ENCODE measurements at places on chromosomes 13 and 19.
A peak's percentile ranks its signal among the peaks of the same experiment; 100 is the strongest.

GRCh38 chr19:5818594-5818993, 13.7 kb downstream of the NRTN start:
- DNase-seq, result no peak

DNA sequence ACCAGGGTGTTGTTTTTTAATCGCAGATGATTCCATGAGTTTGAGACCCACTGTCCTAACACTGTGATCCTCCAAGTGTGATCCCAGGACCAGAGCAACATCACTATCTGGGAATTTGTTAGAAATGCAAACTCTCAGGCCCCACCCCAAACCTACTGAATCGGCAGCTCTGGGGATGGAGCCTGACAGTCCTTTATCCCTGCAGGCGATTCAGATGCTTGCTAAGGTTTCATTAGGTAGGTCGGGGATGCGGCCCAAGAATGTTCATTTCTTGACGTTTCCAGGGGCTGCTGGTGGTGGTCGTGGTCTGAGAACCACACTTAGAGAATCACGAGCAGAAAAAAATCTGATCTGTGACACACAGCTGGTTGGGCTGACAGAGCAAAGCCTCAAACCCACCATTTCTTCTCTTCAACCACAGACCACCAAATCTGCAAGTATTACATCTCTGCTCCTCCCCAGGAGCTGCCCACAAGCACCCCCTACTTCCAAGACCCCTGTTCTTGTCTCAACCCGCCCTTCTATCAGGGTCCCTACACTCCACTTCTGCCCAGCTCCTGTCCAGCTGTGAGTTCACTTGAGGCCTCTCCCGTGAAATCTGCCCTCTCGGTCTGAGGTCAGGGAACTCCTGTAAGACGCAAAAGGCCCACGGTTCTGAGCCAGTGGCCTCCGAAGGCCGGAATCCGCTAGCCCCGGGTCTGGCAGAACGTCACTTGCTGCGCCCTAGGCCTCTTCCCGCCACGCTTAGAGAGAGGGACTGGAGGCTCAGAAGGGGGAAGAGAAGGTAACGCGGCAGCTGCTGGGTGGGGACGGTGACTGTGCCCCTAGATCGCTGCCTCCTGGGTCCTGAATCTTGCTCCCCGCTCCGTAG, 1.1 kb upstream of the FARP1 start:
- DNase-seq, result peak; percentile 39

DNA sequence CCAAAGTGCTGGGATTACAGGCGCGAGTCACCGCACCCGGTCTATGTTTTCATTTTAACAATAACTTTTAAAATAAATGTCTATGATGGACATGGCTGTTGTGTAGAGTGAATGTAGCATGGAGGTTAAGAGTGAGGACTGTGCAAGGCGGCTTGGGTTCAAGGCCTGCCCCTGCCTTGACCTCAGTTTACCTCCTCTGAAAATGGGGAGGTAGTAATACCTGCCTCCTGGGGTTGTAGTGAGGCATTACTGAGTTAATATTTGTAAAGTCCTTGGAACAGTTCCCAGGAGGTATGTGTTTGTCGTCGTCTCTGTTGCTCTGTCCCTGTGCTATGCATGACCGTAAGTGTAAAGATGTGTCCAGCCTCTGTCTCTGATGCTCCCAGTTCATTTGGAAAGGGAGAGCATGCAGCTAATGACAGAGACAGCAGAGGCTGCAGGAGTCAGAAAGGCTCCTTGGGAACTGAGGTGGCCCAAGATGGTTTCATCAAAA, 9.4 kb downstream of the GARRE1 start:
- DNase-seq, result no peak

GRCh38 chr13:92602560-92602959, 624.0 kb upstream of the GPC6 start:
- DNase-seq, result no peak

- DNase-seq, result no peak
Observed at GRCh38 chr19:39264306-39265290, 3.6 kb upstream of the IFNL2 start.

GRCh38 chr19:3507371-3508120, 1.4 kb downstream of the FZR1 start:
- no peak for DNase-seq

- peak; percentile 47 for DNase-seq
Observed at GRCh38 chr19:10555610-10555973, 10.2 kb downstream of the KRI1 start.

GRCh38 chr13:44758630-44759383, 182.7 kb upstream of the TSC22D1 start:
- peak; percentile 66 for DNase-seq

- DNase-seq, result peak; percentile 2
Observed at GRCh38 chr19:37413313-37414084, 42.6 kb downstream of the ZNF527 start.

- no peak for DNase-seq
Observed at GRCh38 chr13:52999093-52999696, 29.4 kb upstream of the OLFM4 start.

DNA sequence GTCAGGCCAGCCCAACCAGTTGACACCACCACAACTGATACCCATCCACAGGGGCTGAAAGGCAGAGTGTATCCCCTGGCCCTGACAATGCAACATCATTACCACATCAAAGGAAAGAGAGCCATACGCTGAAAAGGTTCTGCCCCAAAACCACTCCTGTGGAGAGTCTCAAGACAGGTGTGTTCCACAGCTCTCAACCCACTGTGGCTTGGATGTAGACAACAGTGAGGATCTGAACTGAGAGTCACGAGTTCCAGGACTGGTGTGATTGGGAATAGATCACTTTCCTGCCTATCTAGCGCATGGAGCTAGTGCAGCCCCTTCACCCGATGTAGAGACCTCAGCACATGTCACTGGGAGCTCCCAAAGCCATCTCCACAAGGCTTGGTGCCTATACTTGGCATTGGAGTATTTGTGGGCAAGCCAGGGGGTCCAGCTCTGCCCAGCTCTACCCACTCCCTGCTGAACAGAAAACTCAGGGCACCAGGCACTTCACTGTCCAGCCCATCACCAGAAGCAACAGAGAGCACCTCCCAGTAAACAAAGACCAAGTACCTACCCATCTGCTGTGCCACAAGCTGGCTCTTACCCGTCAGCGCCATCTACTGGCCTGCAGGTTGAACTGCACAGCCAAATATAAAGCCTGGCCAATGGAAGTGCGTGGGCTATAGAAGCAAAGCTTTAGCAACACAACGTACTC, 579.5 kb downstream of the UQCRFS1 start:
- peak; percentile 80 for DNase-seq

DNA sequence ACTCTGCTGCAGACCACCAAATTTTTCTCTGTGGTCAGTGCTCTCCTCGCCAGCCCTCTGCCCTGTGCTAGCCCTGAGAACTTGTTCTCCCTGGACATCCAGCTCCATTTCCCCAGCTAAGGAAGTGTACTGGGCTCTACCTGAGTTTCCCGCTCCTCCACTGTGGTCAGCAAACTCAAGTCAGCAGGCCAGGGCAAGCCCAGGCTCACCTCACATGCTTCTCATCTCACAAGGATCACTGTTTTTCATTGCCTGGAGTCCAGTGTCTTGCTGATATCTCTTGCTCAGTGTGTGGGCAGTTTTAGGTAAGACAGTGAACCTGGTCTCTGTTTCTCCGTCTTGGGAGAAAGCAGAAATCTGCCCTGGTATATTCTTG, 201.4 kb downstream of the FOXO1 start:
- no peak for DNase-seq

GRCh38 chr13:86795858-86796257, 875.3 kb upstream of the SLITRK5 start:
- DNase-seq, result no peak

- no peak for DNase-seq
Observed at GRCh38 chr13:32136061-32136460, 104.5 kb downstream of the FRY start.

DNA sequence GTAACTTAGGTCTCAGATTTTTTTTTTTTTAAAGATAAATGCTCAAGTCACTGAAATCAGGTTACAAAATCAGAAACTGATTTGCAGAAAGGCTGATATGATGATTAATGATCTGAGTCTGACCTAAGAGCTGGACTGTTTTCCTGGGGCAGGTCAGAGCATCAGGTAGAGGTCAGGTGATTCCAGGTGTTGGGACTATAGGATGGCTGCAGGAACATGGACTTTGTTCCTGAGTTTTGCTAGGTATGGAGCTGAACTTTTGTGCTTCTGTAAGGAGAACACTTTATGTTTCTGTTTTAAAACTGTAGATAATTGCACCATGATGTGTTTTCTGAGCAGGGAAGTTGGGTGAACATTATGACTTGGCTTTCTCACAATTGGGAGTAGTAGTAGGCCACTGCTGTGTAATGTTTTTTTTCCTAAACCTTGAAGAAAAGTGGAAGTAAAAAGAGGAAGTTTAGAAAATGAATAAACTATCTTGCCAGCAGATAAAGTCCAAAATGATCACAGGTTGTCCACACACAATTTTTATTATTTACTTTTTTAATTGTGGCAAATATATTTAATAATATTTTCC, 297.2 kb downstream of the DCT start:
- peak; percentile 68 for DNase-seq

GRCh38 chr19:3338541-3339181, 27.7 kb upstream of the NFIC start:
- DNase-seq, result peak; percentile 35

DNA sequence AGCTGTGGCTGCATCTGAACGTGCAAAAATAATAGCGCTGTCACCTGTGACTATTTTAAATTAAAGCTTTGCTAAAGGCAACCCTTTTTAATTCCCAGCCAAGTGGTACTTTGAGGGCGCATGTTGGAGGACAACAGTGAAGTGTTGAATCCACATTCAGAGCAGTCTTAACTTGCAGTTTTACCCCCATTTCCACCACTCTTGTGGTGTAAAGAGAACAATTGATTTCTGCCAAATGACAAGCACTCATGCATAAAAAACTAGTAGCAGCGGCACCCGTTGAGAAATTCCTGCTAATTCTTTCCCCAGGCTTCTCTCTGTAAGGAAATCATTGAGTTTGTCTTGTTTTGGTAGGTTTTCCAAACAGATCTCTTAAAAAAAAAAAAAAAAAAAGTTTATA, 1033.3 kb downstream of the EFNB2 start:
- no peak for DNase-seq

DNA sequence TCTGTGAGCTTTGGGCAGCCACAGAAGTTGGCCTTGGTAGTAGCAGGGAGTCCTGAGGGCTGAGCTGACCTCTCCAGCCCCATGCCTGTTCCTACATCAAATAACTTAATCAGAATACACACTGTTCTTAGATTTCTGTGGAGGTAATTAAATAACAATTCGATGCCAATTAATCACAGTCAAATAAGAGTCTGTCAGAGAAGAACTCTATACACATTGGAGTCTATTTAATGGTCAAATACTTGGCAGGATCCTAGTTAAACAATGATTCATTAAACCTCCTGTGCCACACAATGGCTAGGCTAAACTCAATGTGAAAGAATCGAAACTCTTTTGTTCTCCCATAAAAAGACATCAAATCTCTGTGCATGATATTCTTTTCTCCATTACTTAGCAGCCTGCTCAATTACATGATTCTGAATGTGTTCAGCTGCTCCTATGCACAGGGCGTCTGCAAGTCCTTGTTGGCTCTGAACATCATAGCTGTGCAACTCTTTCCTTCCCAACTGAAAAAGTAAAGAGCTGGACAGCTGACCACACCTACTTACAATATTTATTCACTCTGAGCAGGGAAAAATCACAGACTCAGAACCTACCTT, 173.1 kb downstream of the ABCC4 start:
- no peak for DNase-seq

GRCh38 chr19:39483141-39483540, 2.5 kb downstream of the TIMM50 start:
- DNase-seq, result no peak

DNA sequence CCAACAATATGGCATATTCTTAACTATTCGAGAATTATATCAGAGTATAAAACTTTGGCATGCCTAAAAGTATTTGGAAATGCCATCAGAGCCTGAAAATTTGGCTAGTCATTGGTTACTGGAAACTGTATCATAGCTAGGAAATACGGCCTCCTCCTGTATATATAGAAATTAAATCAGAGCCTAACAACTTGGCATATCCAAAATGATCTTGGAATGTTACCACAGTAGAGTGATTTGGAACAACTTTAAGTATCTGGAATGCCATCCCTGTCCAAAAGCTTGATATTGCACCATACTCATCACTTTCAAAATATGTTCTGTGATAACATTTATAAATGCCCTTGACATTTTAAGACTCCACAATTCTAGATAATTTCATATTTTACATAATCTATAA, 335.8 kb downstream of the SLITRK1 start:
- no peak for DNase-seq

DNA sequence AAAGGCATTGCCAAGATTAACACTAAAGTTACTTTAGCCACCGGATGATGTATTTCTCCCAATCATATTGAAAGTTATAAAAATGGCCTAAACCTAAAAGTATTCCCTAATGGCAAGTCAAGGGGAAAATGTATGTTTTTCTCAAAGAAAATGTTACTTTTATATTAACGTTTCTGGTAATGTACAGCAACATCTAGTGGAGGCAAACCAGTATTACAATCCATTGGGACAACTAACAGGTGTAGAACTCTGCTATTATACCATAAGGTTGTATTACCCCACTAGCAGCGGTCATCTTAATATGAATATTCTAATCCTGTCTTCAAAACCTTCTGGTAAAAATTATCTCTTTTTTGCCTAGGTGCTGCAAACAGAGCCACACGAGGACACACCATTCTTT, 69.2 kb downstream of the ZNF100 start:
- DNase-seq, result peak; percentile 47

GRCh38 chr19:46288896-46289588, 7.8 kb upstream of the HIF3A start:
- DNase-seq, result peak; percentile 25

- DNase-seq, result peak; percentile 67
Observed at GRCh38 chr19:3186891-3187661, 1.3 kb downstream of the NCLN start.

DNA sequence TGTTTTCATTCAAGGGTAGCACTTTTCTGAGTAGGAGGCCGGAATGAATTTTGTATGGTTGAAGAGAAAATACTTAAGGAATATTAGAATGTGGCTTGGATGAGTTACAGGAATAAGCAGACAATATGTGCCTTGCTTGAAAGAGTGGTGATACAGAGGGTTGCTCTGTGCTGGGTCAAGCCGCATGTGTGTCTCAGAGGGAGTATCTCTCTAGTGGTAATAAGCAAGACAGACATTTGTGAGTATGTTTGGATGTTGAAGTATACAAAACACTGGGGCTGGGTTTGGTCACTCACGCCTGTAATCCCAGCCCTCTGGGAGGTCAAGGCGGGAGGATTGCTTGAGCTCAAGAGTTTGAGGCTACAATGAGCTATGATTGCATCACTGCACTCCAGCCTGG, 103.9 kb downstream of the LMO7 start:
- DNase-seq, result no peak

DNA sequence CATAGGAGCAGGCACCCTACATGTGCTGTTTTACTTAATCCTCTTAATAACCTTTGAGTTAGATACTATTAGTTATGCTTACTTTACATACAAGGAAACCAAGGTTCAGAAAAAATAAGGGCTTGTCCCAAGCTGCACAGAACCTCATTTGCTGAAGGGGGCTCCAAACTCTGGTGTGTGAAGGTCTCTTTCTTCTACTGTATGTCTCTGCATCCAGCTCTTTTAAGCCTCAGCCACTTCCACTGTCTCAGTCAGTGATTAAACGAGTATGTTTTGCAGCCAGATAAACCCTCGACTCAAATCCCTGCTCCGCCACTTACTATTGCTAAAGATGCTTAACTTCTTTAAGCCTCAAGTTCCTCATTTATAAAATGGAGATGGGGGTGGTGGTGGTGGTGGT, 112.4 kb upstream of the WASF3 start:
- DNase-seq, result no peak

Measured in suppressor macrophage (primary cell).